Activated CD4-positive, alpha-beta T cell treated with anti-CD3 and anti-CD28 coated beads, Interleukin-2, amount 50 U/mL, for 16 hours (primary cell): ENCODE measurements at places on chromosomes 1 and 21.
A peak's percentile ranks its signal among the peaks of the same experiment; 100 is the strongest.

DNA sequence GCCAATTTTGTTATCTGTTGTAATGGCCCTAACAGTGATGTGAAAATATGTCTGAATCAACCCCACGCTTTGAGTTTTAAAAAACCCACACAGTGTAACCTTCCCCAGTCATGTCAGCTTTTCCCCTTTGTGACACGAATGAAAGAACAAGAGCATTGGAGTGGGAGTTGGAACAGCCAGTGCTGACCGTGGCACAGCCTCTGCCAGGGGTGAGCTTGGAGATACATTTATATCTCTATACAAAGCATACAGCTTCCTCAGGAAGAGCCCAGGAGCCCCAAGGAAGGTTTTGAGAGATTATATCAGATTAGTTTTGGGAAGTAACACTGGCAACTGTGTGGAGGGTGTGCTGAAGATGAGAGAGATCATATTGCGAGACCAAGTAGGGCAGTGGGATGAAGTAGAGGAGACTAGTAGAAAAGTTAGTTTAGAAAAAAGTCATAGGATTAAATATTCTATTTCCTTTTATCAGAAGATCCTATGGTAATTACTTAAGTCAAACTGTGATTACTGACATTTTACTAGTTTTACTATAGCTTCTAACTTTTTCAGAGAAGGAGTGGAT, 15.9 kb downstream of the LRRC8B start:
- peak; percentile 18 for DNase-seq

DNA sequence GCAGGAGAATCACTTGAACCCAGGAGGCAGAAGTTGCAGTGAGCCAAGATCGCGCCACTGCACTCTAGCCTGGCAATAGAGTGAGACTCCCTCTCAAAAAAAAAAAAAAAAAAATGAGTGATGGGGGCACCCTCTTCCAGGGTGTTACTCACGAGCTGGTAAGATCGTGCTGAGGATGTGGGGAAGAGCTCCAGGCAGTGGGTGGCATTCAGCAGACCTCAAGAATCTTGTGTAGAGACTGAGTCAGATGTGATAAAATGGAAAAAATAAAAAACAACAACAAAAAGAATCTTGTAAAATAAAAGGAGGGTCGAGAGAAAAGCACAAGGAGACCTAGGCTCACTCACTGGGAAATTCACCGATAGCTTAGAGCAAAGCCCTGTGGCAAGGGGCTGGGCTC, 38.5 kb downstream of the EPHA2 start:
- DNase-seq: no peak

- DNase-seq: no peak
Observed at GRCh38 chr1:209454340-209454994, 129.0 kb upstream of the CAMK1G start.

DNA sequence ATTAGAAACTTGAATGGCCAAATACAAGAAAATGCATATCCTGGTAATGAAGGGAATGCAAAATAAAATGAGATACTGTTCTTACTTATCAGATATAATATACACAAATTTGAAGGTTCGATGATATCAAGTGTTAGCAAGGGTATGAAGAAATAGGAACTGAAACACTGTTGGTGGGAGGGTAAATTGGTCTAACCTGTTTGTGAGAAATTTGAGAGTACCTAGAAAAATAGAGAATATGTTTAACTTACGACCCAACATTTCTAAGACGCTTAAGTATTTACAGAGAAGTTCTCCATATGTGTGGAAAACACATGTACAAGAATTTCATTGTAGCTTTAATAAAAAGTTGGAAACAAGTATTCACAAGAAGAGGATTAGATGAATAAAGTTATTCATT, 25.9 kb downstream of the ATG4C start:
- no peak for DNase-seq

DNA sequence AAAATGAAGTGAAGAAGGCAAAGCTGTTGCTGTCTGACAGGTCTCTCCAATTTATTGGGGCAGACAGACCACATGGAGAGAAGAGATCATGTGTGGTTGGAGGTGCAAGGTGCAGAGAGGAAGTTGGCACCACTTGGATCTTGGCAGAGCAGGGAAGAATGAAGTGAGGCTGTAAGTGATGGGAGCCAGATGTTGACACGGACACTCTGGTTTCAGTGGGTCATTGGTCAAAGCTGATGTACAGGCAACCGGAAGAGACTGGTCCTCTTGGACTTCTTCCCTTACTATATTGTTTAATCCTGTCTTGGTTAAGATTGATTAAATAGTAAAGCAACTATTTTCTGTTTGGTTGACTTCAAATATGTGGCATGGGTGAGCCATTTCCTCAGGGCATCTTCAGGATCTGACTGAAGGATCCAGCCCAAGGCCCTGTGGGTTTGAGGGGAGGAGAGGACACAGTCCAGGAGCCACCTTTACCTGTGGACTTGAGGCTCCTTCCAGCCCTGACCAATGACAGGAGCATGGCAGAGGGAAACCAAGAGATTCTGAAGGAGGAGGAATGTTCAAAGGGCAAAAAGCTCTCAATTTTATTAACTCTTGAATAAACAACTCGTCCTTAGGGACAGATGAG, 49.4 kb downstream of the NENF start:
- DNase-seq: no peak

GRCh38 chr1:40944841-40945430, 34.6 kb upstream of the CTPS1 start:
- DNase-seq: no peak

- no peak for DNase-seq
Observed at GRCh38 chr1:47875036-47875435, 122.1 kb downstream of the TRABD2B start.

DNA sequence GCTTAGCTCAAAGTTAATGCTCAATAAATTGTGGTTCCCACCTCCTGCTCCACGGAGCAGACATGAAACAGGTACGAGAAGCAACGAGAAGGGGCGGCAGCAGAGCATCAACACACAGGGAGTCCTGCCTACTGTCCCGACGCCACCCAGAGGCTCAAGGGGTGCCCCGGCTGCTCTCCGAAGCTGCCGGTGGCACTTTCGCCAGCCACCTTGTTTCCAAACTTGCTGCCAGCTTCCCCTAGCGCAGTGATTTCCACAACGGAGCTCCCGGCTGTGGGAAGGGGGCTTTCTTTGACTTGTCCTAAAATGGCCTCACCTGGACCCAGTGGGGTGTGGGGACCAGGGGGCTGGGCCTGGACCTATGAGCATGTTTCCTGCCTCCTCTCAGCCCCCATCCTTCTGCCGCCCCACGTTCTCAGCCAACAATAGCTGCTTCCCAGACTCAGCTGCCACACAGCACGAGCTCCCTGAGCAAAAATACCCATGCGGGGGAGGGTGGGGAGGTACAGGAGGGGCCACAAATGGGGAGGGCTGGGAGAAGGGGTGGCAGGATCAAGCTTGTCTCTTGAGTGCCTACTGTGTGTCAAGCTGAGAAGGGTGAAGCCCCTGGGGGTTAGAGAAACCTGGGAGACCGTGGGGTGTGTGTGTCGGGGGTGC, 35.6 kb upstream of the ECE1 start:
- DNase-seq: no peak

DNA sequence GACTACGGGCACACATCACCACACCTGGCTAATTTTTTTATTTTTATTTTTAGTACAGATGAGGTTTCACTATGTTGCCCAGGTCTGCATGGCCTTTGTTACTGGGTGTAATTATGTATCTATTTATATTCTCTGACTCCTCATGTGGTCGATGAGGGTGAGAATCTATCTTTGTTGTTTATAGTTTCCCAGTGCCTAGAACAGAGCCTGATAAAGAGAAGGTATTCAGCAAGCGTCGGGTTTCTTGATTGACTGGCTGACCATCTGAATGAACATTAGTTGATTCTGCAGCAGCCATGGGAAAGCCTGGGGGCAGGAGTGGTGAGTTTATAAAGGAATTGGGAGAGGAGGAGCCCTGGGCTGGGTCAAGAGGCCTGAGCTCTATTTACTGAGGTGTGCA, 28.5 kb downstream of the SERINC2 start:
- no peak for DNase-seq

DNA sequence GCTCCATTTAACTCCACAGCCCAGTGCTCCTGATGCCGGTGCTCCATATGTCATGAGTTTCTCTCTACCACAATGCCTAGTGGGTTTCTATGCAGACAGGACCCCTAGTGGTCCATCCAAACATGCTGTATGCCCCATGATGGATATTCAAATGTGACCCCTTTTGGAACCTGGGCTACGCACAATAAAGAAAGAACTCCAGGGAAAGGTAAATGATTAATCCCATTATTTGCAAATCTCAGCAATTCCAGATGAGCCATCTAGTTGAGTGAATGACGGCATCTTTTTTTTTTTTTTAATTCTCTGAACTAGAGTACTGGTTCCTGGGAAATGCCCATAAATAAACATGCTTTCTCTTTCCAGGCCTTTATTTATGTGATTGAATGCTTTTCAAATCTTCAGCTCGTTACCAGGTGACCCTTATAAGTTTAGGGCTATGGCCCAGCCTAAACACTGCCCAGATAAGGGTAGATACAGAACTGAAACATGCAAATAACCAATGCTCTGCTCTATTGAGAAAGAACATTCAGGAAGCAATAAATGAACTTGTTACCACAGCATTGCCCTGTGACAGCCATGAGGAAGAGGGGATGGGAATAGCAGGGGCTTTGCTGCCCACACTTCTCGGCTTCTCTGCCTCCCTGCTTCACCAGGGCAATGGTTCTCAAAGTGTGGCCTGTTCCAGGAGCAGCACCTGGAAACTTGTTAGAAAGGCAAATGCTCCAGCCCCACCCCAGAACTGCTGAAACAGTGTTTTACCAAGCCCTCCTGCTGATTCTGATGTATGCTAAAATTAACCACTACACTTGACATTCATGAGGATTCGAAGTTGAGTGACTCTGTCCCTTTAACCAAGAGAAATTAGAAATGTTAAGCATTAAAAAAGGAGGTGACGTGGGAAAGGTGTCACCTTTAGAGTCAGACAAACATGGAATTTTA, 151.7 kb downstream of the SEC16B start:
- no peak for DNase-seq

GRCh38 chr1:177045151-177045550, 119.4 kb downstream of the ASTN1 start:
- no peak for DNase-seq

DNA sequence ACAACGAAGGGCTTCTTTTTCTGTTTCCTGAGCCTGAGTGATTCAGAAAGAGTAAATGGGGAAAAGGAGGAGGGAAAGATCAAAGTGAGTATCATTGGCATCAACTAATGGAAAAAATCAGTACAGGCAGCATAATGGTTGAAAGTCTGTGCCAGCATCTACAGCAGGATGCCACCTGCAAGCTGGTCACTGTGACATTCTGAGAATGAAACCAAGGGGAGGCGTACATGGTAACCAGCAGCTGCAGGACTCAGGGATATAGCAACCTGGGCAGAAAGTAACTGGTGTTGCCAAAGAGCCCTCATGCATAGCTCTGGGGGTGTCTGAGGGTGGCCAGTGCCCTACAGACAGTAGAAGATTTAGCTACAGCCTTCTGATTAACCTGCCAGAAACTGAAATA, 305.9 kb downstream of the BRINP2 start:
- DNase-seq: no peak

DNA sequence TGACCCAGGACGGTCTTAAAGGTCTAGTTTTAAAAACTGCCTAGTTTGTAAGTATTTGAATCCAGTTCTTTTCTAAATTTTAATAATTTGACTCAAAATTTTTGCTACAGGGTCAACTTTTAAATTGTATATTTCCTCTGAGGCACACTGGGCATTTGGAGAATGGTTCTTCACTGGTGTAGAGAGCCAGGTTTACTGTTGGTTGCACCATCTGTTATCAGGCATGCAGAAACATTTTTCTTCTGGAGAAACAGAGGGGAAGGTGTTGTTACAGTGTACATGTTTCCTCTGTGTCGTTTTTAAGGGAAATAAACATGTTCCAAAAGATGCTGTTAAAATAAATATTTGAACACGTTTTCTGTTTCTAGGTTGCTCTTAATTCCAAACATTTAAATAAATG, 39.0 kb upstream of the RWDD3 start:
- no peak for DNase-seq

- DNase-seq: no peak
Observed at GRCh38 chr1:20706841-20707240, 11.0 kb downstream of the KIF17 start.

DNA sequence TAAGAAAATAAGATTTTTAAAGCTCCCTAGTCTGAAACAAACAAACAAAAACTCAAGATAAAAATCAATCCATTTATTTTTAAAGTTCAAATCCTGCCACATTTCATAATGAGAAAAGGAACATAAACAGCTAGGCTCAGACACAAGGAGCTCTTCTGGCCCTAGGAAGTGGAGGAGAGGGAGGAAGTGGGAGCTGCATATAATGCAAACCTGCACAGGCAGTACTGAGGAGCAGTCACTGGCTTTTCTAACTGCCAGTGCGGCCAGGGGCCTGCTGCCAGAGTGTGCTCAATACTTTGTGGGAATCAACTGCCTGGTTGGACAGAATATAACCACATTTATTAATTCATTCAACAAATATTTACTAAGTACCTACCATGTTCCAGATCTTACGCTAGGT, 139.8 kb upstream of the SPATA6 start:
- DNase-seq: no peak
